ENCODE measurements at places on chromosomes 1 and 21.

- no peak for DNase-seq
Measured at GRCh38 chr21:46402421-46402820, 56.3 kb upstream of the DIP2A start.

DNA sequence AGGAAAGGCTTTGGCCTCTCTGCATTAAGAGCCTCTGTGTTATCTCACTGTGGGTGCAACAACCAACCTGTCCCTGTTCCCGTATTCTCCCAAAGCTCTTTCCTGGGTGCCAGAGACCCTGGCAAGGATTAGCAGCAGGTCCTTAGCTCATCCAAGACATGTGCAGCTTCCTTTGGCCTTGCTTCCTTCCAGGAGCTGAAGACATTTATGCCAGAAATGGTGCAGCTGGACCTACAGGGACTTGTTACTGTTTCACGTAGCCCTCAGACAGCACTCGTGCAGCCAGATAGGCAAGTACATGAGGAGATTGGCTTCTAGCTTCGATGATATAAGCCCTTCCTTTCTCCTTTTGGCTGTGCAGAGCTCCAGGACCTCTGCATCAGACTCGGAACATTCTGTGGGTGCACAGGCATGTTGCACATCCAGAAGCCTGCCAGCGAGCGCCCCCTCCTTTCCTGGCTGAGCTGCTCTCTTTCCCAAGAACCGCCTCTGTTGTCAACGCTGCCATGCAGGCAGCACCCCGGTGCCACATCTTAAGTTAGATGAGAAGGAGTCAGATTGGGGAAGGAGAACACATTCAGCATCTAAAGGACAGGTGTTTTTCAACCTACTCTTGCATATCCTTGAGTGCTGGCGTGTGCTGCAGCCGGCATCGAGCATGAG lies 284.5 kb upstream of the PLXNA2 start:
- no peak for DNase-seq

DNA sequence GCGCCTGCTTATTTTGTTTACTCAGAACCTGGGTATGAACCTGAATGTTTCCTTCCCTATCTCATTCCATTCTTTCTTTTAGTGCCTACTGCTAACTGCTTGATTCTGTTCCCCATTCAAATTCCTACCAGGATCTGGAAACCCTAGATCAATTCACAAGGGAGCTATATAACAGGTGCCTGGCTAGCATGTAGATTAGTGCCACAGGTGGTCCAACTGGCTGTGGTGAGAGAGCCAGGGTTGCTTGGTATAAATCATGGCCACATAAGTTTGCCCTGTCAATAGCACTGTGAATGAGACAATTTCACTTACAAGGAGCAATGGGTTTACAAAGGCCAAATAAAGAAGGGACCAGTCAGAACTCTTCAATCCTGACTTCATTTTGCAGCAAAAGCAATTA lies 6.6 kb upstream of the PRPF38B start:
- DNase-seq = no peak

DNA sequence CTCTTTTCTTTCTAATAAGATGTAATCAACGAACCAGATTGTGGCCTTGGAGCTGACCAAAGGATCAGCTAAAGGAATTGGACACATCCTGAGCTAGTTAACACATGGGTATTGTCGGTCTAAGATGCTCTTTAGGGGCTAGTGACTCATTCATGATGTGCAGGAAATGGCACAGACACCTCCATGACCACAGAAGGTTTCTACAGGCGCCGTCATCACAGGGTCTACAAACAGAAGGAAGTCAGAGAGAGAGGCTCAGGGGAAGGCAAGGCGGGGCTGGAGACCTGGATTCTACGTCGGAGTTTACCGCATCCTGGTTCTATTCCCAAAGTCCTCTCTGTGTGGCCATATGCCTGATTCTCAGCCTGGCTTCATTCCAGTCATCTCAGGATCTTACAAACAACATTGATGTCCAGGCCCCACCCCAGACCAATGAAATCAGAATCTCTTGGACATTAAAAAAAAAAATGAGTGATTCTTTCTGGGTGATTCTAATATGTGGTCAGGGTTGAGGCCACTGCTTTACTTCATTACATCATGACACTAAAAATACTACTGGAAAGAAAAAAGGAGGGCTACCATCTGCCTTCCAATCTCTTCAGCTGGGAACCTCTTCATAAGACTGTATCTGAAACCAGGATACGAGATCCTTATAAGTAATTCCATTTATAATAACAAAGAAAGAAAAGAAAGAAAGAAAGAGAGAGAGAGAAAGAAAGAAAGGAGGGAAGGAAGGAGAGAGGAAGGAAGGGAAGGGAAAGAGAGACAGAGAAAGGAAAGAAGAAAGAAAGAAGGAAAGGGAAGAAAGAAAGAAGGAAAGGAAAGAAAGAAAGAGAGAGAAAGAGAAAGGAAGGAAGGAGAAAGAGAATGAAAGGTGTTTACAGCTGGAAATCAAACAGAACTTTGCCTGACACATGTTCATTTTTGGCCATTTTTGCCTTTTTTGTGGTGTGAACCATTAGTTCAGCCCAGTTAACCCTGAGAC lies 11.6 kb upstream of the KCNJ15 start:
- DNase-seq = peak; percentile 45

GRCh38 chr1:93905734-93906133 lies 3.5 kb downstream of the GCLM start:
- no peak for DNase-seq
